ENCODE measurements at places on chromosomes 6 and 20.

GRCh38 chr20:37389844-37390275, 43.9 kb downstream of the SRC start:
- no peak for DNase-seq

- no peak for DNase-seq
These were observed 1.5 kb downstream of the COL21A1 start for GRCh38 chr6:56245903-56246351.

- no peak for DNase-seq
These were observed 198.2 kb upstream of the SSTR4 start for GRCh38 chr20:22836877-22837276.

DNA sequence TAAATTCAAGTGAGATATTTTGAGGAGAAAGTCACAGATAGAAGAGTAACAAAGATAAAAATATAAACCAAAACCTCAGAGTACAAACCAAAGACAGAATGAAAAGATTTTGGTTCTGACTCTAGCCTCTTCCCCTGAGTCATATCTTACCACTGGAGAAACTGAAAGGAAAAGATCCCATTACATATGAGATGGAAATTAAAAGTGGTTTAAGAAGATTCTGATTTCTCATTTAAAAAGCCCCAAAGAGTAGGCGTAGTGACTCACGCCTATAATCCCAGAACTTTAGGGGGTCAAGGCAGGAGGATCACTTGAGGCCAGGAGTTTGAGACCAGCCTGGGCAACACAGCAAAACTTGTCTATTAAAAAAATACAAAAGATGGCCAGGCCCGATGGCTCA, 30.6 kb downstream of the SPINT4 start:
- no peak for DNase-seq

DNA sequence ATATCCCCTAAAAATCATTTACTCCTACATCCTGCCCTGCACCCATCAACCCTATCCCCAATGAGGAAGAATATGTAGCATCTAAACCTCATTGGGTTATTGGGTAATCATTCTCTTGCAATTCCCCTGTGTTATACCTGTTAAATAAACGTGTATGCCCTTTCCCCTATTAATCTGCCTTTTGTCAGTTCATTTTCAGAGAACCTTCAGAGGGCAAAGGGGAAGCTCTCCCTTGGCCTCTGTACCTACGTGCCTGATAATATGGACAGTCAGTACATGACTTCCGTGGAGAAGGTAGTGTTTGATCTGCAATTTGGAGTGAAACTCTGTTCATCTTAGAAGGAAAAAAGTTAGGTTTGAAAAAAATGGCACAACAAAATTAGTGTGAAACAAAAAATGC, 173.5 kb upstream of the RUNX2 start:
- DNase-seq: no peak

GRCh38 chr6:142416179-142416578, 114.4 kb downstream of the ADGRG6 start:
- no peak for DNase-seq
